ENCODE measurements at places on chromosomes 16 and 17. TPM values are rescaled to one million over a fixed set of nuclear protein-coding genes. Genes with fewer than 3 reads are reported as not detected.

PYDC1 gene
- not detected for total RNA-seq

RND2 gene
- 0.11 TPM for total RNA-seq

TEX14 gene
- total RNA-seq: 0.36 TPM

NFATC3 gene
- total RNA-seq: 16.6 TPM

TNP2 gene
- total RNA-seq: not detected

DHRS7C gene
- not detected for total RNA-seq

SULT1A2 gene
- total RNA-seq: not detected

SMIM5 gene
- total RNA-seq: 0.77 TPM

CDT1 gene
- 32.5 TPM for total RNA-seq

C16orf90 gene
- not detected for total RNA-seq

CFAP97D1 gene
- total RNA-seq: 0.07 TPM

CACNG1 gene
- total RNA-seq: 0.07 TPM

ALOX12 gene
- total RNA-seq: not detected

TMEM220 gene
- 3.4 TPM for total RNA-seq

PEX12 gene
- total RNA-seq: 9.9 TPM

TMEM106A gene
- 0.63 TPM for total RNA-seq

TBC1D3H gene
- total RNA-seq: not detected

OTOP2 gene
- total RNA-seq: 0.09 TPM

KRT26 gene
- not detected for total RNA-seq

KRT40 gene
- not detected for total RNA-seq

PRSS21 gene
- total RNA-seq: not detected

SLC38A8 gene
- not detected for total RNA-seq

Data from A549 treated with dexamethasone at 1 μM for 4 hours (cell line).